Karpas-422 (cell line): ENCODE measurements at places on chromosomes 5 and 9. TPM values are rescaled to one million over a fixed set of nuclear protein-coding genes. Genes with fewer than 3 reads are reported as not detected.

Gene ZNF618
- total RNA-seq: not detected in 2 replicates

Gene PIP5K1B
- total RNA-seq: not detected in 2 replicates

Gene BAAT
- total RNA-seq: 0.19 TPM in 1 of 2 replicates, not detected in the other

Gene EFNA5
- total RNA-seq: not detected in 2 replicates

Gene CCDC192
- not detected in 2 replicates for total RNA-seq

Gene PCDHA9
- total RNA-seq: not detected in 2 replicates

Gene SLC36A2
- not detected in 2 replicates for total RNA-seq

Gene GRXCR2
- total RNA-seq: not detected in 2 replicates

Gene SLC45A2
- not detected in 2 replicates for total RNA-seq

Gene FOXD4
- 0.93 and 2.4 TPM in 2 replicates for total RNA-seq

Gene CDX1
- total RNA-seq: not detected in 2 replicates

Gene NREP
- 2.7 and 5.8 TPM in 2 replicates for total RNA-seq

Gene HTR1A
- total RNA-seq: not detected in 2 replicates

Gene MELK
- 16.0 and 22.2 TPM in 2 replicates for total RNA-seq

Gene CRB2
- not detected in 2 replicates for total RNA-seq

Gene SCAI
- 10.2 and 35.3 TPM in 2 replicates for total RNA-seq

Gene TARS1
- 107 and 132 TPM in 2 replicates for total RNA-seq
